HTR-8/SVneo (cell line): ENCODE measurements at places on chromosomes 5 and 9.
A peak's percentile ranks its signal among the peaks of the same experiment; 100 is the strongest.

- no peak for DNase-seq
Measured at GRCh38 chr5:113145757-113146387, 169.3 kb downstream of the DCP2 start.

DNA sequence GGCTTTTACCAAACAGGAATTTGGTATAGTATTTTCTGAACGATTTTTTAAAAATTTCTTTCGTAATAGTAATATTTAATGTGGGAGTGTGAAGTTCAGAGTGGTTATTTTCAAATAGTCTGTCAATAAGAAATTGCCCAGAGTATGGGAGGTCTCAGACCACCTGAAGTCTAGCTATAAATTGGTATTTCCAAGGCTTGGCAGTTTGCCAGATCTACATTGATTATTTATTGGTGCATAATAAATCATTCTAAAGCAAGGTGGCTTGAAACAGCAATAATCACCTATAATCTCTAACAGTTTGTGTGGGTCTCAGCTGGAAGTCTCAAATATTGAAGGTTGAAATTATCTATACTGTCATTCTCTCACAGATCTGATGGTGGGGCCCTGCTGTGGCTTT lies 118.5 kb downstream of the PRR16 start:
- DNase-seq = no peak

GRCh38 chr9:132214027-132214622 lies 52.3 kb downstream of the NTNG2 start:
- peak; percentile 92 for DNase-seq

DNA sequence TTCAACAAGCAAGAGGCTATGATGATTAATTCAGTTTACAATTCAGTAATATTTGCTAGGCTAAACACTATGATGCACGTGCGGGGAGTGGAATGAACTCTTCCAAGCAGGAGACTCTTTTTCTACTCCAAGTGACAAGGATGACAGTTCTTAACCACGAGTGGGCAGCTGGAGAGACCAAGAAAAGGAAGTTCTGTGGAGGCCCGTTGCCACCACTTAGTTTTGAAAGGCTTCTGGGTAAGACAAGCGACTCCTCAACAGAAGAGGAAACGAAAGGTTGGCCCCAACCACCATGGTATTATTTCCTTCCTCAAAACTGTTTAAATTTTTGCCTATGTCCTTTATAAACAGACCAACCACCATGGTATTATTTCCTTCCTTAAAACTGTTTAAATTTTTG lies 2.8 kb downstream of the DCAF12 start:
- no peak for DNase-seq

DNA sequence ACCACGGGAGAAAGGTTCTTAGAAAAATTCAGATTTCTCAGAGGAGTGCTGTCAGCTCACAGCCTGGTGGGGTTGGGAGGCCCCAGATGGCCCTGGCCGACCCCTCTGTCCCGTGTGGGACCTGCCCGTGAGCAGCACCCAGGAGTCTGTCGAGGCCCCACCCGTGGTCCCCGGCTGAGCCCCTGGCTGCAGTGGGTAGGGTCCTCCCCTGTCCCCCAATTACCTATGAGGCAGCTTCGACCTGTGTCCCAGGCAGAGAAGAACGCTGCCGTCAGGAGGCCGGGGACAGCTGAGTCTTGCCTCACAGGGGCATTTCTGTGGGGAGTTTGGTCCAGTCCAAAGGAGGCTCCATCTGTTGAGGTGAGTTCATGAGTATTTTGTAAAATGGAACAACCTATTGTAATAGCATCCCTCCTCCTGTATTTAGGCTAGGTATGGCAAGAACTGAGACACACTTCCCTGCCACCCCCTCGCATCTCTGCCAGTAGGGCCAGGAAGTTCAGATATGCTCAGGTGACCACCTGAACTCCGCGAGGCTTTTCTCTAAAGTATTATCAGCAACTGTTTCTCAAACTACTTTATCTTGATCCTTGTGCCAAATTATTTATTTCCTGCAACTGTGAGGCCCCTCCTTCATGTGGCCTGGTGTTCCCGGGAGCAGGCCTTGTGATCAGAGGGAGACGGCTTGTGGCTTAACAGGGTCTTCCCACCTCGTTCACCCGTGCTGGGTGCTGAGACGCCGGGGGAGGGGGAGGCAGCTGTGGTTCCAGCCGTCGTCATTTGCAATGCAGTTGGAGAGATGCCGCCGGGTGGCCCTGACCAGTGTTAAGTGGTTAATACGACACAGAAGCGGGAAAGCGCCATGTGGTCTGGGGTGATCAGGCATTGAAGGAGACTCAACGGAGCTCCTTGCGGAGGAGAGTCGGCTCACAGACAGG lies 1.7 kb downstream of the AHRR start:
- no peak for DNase-seq
